WTC11 (cell line): ENCODE measurements at places on chromosomes 12 and 14.

DNA sequence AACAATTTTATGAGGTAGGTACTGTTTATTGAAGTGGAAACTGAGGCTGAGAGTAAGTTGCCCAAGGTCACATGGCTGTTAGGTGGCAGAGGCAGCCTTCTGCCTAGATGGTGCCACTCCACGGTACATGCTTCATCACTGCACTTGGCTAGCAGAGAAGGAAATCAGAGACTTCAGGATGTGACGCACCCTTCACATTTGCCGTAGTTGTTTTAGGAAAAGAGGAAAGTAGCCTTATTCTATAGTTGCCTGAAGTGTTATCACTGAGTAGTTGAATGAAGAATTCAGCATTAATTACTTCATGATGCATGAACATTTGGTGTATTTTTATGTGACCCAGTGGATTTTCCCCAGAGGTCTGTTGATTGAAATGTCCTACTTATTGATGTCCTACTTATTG, 55.7 kb downstream of the ERC1 start:
- DNase-seq: no peak

DNA sequence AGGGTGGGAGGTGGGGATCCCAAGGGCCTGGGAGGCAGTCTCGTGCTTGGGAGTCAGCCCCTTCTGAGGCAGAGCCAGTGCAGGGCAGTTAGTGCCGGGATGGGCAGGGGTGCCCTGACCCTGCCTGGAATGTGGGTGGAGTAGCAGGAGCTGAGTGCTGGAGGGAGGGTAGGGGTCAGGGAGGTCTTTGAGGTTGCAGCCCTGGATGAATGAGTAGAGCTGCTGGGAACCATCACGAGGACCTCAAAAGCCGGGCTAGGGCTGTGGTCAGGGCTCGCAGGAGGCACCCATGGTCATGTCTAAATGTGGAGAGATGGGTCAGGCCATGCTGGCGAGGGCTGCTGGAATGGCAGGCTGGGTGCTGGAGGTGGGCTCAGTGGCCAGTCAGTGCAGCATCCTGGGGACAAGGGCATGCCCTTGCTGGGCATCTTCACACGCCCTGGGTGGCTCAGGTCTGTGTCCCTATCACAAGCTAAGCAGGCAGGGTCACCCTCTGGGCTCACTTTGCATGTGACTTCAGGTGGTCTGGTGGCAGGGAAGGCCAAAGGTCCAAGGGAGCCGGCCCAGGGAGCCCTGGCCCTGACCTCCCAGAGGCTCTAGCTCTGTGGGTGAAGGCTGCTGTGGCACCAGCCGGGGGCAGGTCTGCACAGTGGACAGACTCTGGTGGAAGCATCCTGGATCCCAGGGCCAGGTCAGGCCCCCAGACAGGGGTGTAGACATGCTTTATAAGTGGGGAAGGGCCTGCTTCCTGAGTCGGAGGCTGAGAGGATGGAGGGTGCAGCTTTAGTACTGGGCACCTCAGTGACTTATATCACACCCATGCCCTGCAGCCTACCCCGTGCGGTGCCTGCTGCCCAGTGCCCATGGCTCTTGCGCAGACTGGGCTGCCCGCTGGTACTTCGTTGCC, 24.5 kb downstream of the PAPLN start:
- no peak for DNase-seq

DNA sequence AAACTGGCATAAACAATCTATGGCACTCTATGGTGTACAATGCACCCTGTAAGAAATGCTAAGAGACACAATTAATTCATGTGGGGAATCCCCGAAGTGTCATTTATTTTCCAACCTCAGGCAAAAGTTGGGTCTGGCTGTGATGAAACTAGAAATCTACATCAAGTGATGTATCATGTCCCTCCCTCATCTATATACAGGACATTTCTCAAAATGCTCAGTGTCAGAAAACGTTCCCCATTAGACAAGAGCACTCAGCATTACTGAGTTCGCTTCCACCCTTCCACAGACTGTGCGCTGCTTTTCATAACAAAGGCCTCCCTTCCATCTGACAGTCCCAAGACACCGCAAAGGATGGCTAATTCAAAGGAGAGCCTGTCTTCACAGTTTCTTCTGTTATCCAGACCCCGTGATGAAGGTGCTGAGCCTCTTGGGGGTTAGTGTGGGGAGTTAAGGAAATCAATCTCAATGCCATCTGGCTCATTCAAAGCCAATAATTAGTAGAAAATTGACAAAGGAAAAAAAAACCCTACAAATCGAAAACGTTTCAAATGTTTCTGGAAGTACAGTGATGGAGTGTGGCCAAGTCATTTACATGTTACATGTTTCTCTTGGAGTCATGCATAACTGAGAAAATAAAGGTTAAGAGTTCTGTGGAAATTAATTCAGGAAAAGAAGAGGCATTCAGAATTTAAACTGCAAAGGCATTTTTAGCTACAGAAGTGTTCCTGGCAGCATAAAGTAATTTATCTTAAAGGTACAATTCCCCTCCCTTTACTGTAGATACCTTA, 7.5 kb downstream of the CCDC88C start:
- DNase-seq: no peak

DNA sequence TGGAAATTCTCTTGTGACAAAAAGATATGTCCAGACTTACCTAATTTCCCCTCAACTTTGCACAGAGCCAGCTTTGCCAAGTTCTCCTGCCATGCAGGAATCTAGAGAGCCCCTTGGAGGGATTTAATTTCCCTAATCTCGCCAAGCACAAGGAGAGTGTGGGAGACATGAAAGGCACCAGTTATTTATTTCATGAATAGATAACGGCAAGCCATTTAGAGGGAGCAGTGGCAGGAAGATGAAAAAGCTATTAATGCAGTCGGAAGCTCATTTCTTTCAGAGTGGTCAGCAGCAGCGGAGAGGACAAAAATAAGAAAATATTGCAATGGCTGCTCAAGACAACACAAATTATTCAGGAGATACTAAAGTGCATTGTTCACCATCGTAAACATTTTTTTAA, 150.9 kb upstream of the WSCD2 start:
- DNase-seq: no peak

DNA sequence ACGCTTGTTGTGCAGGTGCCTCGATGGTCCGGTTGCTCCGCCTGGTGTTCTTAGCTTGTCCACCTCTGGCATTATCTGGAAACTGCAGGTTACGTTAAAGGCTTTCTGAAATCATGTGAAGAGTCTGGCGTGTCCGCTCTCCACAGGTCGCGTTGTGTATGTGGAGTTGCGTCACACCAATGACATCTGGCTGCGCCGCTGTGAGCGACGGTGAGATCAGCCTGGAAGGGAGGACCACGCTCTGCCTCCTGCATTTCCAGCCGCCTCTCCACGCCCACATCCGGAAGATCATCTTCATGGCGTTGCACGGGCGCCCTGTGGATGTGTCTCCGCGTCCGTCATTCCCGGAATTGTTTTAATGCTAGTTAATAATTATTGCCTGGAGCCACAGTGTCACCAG, 50.6 kb upstream of the GALNT9 start:
- no peak for DNase-seq

- no peak for DNase-seq
These were observed 62.5 kb upstream of the FAR2 start for GRCh38 chr12:29086325-29087271.

DNA sequence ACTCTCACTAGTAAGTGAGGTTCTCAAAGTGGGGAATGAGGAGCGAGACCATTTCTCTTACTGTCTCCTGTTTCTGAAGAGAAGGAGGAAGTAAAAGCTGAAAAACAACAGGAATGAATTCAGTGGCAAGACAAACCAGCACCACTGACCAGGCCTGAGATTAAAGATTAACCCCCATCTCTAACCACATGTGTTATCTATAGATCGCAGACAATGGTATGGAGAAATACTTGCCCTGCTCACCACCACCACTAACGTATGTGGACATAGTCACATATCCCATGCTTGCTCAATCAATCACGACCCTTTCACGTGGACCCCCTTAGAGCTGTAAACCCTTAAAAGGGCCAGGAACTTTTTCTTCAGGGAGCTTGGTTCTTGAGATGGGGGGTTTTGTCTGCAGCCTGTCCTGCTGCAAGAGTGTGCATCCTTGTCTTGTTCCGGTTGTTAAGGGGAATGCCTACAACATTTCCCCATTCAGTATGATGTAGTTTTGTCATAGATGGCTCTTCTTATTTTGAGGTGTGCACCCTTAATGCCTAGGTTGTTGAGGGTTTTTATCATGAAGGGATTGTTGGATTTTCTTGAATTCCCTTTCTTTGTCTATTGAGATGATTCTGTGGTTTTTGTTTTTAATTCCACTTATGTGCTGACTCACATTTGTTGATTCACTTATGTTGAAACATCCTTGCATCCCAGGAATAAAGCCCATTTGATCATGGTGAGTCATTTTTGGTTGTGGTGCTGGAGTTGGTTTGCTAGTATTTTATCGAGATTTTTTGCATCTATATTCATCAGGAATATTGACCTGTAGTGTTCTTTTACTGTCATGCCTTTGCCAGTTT, 698.8 kb upstream of the LMO3 start:
- no peak for DNase-seq

DNA sequence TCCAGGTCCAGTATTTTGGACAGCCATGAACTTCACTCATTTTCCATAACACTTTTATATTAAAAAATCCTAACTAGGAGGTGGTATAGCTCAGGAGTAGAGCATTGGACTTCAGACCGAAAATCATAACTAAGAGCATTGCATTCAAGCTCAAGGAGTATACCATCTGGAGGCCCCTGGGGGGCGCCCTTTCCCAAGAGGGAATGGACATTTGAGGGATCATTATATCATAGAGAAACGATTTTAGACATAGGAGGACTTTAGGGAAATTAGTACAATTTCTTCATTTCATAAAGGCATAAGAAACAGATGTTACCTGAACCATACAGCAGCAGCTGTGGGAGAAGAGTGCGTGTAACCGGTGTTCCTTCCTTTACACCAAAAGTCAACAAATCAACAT, 5.2 kb upstream of the ATG14 start:
- DNase-seq: peak; percentile 50

- no peak for DNase-seq
These were observed 155.4 kb downstream of the AACS start for GRCh38 chr12:125220404-125221273.

DNA sequence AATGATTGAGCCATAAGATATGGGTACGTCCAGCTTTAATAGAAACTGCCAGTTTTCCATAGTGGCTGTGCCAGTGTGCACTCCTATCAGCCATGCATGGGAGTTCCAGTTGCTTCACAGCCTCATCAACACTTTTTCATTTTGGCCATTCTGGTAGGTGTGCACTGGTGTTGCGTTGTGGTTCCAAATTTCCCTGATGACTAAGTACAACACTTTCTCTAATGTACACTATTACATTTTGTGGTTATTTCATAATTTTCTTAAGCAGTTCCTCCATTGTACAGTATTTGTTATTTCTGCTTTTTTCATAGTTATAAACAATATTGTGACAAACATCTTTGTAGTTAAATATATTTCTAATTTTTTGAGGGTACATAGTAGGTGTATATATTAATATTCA, 21.5 kb upstream of the OAS1 start:
- no peak for DNase-seq

GRCh38 chr14:94572637-94573303, 8.5 kb upstream of the SERPINA5 start:
- DNase-seq: no peak

- DNase-seq: no peak
These were observed 17.4 kb downstream of the BCL2L14 start for GRCh38 chr12:12088147-12088546.

GRCh38 chr14:70716958-70717357, 75.2 kb downstream of the TTC9 start:
- DNase-seq: no peak

GRCh38 chr12:68746572-68747180, 700 bp downstream of the SLC35E3 start:
- peak; percentile 22 for DNase-seq

DNA sequence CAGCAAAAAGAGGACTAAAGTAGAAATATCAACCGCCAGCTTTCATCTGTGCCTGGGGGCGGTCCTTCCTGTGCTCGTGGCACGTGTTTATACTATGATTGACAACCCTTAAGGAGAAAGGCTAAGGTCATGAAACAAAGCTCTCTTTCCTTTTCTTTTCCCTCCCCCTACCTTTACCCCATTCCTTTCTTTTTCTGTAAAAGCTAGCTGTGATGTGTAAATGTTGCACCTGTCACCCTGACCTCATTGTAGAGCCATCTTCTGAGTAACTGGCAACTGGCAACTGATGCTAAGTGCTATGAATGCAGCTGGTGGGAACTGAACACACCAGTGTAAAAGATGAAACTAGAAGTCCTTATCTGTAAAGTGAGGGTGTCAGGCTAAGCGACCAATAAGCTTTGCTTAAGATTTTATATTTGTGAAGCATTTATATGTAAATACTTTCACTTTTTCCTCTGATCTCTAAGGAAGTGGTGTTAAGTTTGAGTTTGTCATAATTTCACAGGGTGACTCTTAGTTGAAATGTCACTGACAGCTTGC, 102.8 kb upstream of the BCAT1 start:
- no peak for DNase-seq

- no peak for DNase-seq
These were observed 117.1 kb upstream of the RGS6 start for GRCh38 chr14:71815110-71815509.

DNA sequence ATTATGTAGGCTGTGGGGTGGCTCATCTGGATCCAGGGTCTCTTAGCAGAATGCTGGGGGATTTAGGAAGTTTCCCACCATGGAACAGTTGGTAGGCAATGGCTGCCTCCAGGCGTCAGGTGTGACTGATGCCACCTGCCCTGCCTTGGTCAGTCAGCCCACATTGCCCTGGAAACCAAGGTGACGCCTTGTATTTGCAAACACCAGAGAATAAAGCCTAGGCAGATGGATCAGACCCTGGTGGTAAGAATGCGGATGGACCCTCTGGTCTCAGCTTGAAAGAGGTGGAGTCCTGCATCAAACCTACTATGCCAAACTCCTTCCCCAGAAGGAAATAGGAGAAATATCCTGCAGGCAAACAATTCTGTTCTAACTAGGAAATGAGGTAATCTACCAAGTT, 38.2 kb downstream of the NCKAP5L start:
- DNase-seq: peak; percentile 48

GRCh38 chr12:109737126-109737525, 23.5 kb downstream of the FAM222A start:
- DNase-seq: peak; percentile 4

GRCh38 chr14:101123618-101124510, 220.3 kb upstream of the RTL1 start:
- no peak for DNase-seq

DNA sequence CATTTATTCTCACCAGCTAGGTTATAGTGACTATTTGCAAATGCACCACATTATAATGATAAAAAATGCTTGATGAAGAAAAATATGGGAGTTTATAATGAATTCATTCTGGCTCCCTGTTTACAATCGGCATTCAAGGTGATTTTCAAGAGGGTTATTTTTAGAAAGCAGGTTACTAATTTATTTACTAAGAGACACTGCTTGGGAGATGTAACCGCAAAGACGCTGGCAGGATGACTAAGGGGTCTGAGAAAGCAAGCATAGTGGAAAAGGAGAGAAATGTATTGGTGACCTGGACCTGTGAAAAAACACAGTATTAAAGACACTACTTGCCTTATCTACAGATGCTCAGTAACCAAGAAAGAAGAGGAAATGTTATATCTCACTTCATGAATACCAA, 13.3 kb upstream of the PITPNM2 start:
- DNase-seq: no peak
